ENCODE measurements at places on chromosomes 3 and 15. TPM values are rescaled to one million over a fixed set of nuclear protein-coding genes. Genes with fewer than 3 reads are reported as not detected.
A peak's percentile ranks its signal among the peaks of the same experiment; 100 is the strongest.

DNA sequence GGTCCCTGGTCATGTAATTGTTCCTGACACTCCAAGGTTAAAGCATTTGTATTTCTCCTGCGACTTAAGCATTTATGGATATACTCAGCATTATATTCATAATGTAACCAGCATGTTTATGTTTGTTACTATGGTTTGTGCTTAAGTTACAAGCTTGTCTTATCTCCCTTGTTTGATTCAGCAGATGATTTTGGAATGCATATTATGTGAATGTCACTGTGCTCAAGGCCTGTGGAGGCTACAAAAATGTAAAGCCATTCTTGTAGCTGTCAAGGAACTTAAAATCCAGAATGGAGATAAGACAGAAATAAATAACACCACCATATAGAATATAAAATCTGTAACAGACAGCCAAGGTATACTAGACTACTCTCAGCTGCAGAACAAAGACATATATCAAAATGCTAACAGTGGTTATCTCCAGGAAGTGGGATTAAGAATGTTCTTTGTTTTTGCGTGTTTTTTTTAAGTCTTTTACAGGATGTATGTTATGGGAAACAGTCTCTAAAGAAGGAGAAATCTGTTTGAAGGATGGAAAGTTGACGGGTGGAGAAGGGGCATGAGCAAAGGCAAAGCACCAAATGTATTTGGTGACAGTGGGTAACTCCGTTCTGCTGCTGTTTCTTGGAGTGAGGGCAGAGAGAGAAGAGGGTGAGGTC lies 61.4 kb downstream of the IGF2BP2 start:
- peaks cover 28% of the 10 kb centered on the region for H3K4me1 ChIP-seq
- no peak for DNase-seq
- no peak overlapping the region for H3K4me3 ChIP-seq
- H3K27me3 ChIP-seq, result no peaks in the 10 kb centered on the region
- H3K27ac ChIP-seq, result no peak overlapping the region
- H3K36me3 ChIP-seq, result no peaks in the 10 kb centered on the region

GRCh38 chr3:171266034-171266739 lies 194.0 kb downstream of the TNIK start:
- no peak overlapping the region for H3K27ac ChIP-seq
- H3K4me3 ChIP-seq, result no peak overlapping the region
- DNase-seq, result peak; percentile 31
- no peaks in the 10 kb centered on the region for H3K4me1 ChIP-seq
- no peaks in the 10 kb centered on the region for H3K27me3 ChIP-seq
- no peaks in the 10 kb centered on the region for H3K36me3 ChIP-seq

TMCO5A gene
- total RNA-seq, result not detected

- H3K4me1 ChIP-seq, result peaks cover 13% of the 10 kb centered on the region
Observed at GRCh38 chr3:115626721-115627120, 3.4 kb downstream of the GAP43 start.

DNA sequence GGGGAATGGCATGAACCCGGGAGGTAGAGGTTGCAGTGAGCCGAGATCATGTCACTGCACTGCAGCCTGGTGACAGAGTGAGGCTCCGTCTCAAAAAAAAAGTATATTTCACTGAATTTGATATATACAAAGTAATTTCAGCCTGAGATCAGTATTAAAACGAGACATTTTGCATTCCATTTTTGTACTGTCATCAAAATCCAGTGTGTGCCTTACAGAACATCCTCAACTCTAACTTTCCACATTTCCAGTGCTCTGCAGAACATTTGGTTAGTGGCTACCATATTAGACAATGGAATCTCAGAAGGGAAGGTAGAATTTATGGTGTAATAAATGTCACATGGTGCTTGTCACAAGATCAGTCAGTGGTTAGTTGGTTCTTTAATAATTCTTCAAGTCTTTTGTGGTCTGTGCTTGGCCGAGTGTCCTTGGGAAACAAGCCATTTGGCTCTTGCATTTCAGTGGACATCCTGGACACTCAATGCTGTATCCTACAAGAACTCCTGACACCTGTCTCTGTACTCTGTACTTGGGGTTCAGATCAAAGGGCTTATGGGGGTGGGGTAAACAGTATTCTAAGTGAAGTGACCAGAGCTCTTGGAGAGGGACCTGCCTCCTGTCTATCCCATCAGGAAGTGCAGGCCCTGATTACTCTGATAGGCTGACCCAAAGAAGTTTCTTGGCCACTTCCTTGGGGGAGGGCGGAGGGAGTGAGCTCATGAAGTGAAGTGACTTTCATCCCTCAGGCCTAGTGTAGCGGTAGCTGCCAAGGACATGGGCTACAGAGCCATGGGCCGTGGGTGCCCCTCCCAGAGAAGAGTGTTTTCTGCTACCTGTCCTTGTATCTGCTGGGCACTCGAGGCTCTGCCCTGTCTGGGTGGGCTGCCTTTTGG lies 3.7 kb downstream of the ACVR2B start:
- H3K27me3 ChIP-seq, result no peaks in the 10 kb centered on the region
- H3K36me3 ChIP-seq, result no peaks in the 10 kb centered on the region
- no peak overlapping the region for H3K4me3 ChIP-seq
- DNase-seq, result no peak
